ENCODE measurements at places on chromosomes 12 and 14.
A peak's percentile ranks its signal among the peaks of the same experiment; 100 is the strongest.

- DNase-seq: no peak
Observed at GRCh38 chr12:95829395-95829794, 29.4 kb upstream of the SNRPF start.

GRCh38 chr14:99609245-99610170 lies 5.5 kb upstream of the CCDC85C start:
- no peak for DNase-seq

GRCh38 chr14:74627076-74627475 lies 15.0 kb upstream of the LTBP2 start:
- DNase-seq: no peak

DNA sequence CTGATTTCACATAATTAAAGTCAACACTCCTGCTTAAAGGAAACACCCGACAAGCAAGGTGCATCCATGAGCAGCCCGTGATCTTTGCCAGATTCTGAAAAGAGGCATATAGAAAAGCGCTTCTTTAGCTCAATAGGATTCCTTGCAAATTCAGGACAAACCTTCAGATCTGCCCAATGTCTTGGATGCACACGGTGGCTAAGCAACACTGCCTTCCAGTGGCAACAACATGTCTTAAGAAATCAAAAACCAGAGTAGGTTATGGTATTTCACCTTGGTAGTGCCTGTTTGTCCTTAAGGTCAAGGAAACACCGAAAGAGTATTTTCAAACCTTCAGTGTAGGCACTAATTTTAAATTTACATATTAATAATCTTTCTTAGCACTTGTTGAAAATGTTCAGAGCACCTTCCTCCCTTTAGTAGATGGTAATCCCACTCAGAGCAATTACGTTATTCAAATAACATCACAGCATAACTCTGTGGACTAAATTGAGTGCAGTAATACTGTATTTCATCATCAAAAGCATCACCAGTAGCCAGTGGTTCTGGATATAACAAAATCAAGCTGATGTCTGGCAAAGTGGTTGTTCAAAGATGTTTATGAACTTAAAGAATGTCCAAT lies 58.0 kb upstream of the CDKN3 start:
- peak; percentile 57 for DNase-seq

DNA sequence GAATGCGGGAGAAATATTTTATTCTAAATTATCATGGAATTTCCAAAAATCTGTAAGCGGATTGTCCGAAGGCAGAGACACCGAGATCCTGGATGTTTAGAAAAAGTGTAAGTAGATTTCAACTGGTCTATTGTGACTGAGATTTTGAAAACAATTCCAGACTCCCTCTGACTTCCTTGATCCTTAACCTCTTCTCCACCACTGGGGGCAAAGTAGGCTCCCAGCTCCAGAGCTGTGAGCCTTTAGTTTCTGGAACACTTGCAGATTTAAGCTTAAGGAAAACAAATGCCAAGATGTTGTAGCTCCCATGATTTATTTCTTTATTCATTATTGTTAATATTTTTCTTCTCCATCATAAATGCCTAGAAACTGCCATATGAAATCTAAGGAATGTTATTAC lies 1320.5 kb upstream of the SEL1L start:
- no peak for DNase-seq

- DNase-seq: no peak
Observed at GRCh38 chr12:62971769-62972525, 37.0 kb upstream of the PPM1H start.

GRCh38 chr12:77249892-77250291 lies 184.5 kb upstream of the E2F7 start:
- DNase-seq: no peak

- DNase-seq: no peak
Observed at GRCh38 chr14:23610090-23610814, 25.9 kb upstream of the DHRS2 start.

- no peak for DNase-seq
Observed at GRCh38 chr12:3634348-3634747, 118.6 kb downstream of the CRACR2A start.

DNA sequence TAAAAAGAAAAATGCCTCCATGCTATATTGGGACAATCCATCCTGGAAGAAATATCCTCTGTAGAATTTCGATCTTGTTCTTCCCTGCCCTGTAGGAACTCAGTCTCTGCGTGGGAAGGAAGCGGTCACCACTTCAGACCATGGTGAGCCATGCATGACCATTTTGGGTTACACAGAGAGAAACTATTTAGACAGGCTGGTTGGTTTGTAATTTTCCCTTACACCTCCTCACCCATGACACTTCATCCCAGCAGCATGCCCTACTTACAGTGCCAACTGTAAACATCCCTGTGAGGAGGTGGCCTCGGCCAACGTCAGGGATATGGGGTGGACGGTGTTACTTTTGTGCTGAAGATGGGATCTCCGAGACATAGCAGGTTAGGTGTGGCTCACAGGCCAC lies 121.4 kb downstream of the SMOC1 start:
- no peak for DNase-seq

DNA sequence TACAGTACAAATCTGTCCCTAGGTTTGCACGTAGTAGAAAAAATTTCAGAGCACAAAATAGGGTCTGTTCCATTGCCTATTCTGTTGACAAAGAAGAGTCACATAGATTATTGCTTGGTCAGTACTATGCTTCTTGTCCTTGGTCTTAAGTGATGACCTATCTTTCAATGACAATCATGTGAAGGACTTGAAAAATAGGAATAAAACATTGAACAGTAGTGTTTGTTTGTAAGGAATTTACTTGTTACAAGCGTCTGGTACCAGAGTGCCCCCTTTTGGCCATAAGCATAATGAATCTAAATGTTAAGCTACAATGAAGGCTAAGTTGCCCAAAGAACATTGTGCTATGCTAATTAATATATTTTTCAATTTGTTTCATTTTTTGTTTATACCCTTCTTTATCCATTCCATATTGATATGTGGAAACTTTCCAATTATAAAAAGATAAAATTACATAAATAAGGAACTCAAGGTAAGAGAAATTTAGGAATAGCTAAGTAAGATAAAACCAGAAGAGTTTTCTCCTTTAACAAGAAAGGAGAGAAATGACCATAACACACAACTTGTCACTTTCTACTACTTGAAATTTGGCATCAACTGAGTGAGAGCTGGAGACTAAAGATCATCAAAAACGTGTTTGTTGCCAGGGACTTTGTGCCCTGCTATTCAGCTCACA lies 204.7 kb downstream of the EPS8 start:
- DNase-seq: peak; percentile 63

DNA sequence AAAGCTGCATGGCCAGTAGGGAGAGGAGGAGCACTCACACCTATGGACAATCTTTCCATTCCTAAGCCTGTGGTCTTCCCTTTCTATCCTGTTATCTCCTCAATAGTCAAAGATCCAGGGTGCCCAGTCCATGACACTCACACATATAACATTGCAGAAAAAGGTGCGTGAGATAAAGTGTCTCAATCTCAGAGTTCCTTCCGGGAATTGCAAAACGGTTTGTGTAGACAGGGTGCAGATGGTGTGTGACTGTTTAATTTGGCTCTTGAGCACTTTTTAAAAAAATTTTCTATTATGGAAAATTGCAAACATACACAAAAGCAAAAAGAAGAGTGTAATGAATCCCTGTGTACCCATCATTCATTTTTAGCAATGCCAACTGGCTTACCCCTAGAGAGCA lies 1493.6 kb downstream of the AACS start:
- no peak for DNase-seq

- DNase-seq: peak; percentile 47
Observed at GRCh38 chr12:19546611-19547162, 107.4 kb downstream of the AEBP2 start.

GRCh38 chr12:46087916-46088439 lies 97.6 kb upstream of the SCAF11 start:
- DNase-seq: no peak

DNA sequence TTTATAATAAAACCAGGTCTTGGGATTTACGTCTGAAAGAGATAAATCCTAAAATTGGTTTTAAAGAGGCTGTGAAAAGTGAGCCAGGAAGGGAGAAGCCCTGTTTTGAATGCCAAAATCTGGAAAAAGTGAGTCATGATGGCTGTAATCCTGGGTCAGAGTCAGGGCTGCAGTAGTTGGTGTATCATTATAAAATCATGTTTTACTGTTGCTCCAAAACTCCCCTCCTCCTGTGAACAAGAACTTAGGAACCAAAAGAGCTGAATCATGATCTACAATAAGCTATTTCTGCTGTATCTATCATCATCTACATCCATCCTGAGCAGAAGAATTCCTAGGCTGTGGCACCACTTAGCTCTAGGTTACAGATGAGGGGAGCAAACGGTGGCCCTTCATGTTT lies 79.3 kb downstream of the LMO3 start:
- DNase-seq: peak; percentile 60

DNA sequence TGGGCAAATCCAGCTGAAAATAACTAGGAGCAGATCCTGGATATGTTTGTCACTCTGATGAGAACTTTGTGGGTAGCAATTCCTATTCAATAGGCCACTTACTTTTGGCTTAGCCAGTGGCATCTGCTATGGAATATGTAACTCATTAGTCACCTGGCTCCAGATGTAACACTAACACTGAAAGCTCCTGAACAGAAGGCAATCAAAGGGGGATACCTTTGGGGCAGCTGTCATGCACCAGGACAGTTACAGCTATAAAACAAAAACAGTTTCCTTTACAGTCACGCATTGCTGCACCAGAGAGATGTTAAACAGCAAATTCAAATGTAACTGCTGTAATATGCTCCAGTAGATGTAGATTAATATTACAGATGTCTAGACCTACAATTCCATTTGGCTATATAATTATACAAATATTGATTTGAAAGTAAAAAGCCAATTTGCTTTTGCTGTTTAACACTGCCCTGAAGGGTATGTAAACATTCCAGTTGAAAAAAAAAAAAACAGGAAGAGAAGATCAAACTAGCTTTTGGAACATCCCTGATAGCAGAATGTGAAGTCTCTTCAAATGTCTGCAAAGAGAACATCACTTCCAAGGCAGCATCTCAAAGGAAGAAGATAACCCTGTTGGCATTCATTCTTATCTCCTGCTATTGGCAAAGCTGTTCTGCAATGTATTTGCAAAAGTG lies 18.4 kb downstream of the RACGAP1 start:
- peak; percentile 60 for DNase-seq
